ENCODE measurements at places on chromosomes 16 and 17. TPM values are rescaled to one million over a fixed set of nuclear protein-coding genes. Genes with fewer than 3 reads are reported as not detected.

The VAC14 gene
- total RNA-seq, result 29.6 TPM

The TBC1D3H gene
- total RNA-seq, result not detected

The ZNF23 gene
- 11.9 TPM for total RNA-seq

The UTS2R gene
- not detected for total RNA-seq

The BAHCC1 gene
- total RNA-seq, result 0.02 TPM

The RDM1 gene
- total RNA-seq, result 7.6 TPM

The HSD17B1 gene
- 1.3 TPM for total RNA-seq

The VAT1L gene
- total RNA-seq, result not detected

The KRT39 gene
- not detected for total RNA-seq

The KRT17 gene
- not detected for total RNA-seq

The HSF4 gene
- 63.4 TPM for total RNA-seq

The HES7 gene
- 4.3 TPM for total RNA-seq

The C17orf78 gene
- total RNA-seq, result not detected

The HS3ST3A1 gene
- 0.72 TPM for total RNA-seq

The TBC1D3K gene
- not detected for total RNA-seq

The ZNF469 gene
- total RNA-seq, result 0.34 TPM

The ITGAL gene
- total RNA-seq, result 673 TPM

The TRIM72 gene
- total RNA-seq, result 0.05 TPM

The RASL10B gene
- 0.32 TPM for total RNA-seq

The UBN1 gene
- total RNA-seq, result 36.0 TPM

The RPGRIP1L gene
- 4.4 TPM for total RNA-seq

The HSPB9 gene
- total RNA-seq, result 0.28 TPM

The ABCC12 gene
- total RNA-seq, result not detected

The CD300H gene
- total RNA-seq, result not detected

The HSD11B2 gene
- 1.1 TPM for total RNA-seq

The PRSS36 gene
- 0.19 TPM for total RNA-seq

The CACNG5 gene
- total RNA-seq, result not detected

The CDH3 gene
- 15.2 TPM for total RNA-seq

The CYGB gene
- total RNA-seq, result not detected

The OTOP2 gene
- total RNA-seq, result not detected

The KRTAP4-9 gene
- total RNA-seq, result not detected
